Hypothalamus (tissue), 51 donors: ENCODE measurements at places on chromosomes 7 and 10.

- DNase-seq = no peak
Observed at GRCh38 chr10:121734589-121735045, 136.4 kb upstream of the FGFR2 start.

DNA sequence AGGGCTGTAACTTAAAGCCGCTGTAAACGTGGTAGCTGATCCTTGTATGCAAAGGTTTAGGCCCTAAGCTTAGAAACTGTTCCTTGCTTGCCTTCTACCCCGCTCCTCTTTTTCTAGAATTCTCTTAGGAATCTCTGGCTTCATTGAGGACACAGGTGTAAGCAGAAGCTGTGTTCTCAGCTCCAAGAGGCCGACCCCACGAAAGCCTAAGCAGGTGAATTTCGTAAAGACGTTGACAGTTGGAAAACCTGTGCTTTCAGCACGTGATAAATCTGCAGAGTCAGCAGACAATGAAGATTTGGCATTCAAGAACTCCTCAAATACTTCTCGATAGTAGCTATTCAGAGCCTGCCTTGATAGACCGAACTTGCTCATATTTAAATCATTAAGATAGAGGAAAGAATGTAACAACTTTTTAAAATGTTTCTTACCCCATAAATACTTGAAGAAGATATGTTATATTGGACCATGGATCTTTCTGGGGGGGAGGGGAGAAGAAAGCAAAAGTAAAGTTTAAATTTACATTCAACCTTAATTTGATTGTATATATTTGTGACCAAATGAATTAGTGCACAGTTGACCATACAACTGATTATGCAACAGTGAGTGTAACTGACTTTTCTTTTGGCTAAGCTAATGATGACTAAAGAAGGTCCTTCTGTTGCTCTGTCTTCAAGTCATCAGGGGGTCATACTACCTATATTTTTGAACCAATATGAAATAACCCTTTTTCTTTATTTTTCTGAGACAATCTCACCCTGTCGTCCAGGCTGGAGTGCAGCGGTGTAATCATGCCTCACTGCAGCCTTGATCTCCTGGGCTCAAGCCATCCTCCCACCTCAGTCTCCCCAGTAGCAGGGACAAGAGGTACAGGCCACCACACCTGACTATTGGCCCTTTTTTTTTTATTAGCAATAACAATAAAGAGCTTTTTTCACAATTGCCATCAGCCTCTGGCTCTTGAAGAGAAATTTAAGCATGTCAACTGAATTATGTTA lies 1.2 kb upstream of the GDI2 start:
- DNase-seq = no peak

DNA sequence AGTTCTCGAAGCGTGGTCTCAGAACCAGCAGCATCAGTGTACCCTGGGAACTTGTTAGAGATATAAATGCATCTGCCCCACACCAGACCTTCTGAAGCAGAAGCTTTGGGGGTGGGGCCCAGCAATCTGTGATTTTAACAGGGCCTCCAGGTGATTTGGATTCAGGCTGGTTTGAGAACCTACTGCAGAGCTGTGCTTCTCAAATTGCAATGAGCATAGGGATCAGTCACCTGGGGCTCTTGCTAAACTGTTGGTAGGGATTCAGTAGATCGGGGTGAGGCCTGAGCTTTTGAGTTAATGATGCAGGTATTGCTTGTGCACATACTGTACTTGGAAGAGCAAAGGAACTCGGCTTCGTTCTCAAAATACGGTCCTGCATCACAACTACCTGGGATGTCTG lies 243.6 kb upstream of the PODXL start:
- DNase-seq = no peak

- no peak for DNase-seq
Observed at GRCh38 chr7:22109761-22110160, 164.1 kb upstream of the CDCA7L start.

GRCh38 chr7:28903730-28904577 lies 54.2 kb downstream of the TRIL start:
- no peak for DNase-seq

- no peak for DNase-seq
Observed at GRCh38 chr7:93175219-93175618, 27.0 kb upstream of the SAMD9L start.

GRCh38 chr10:91799612-91799975 lies 1.4 kb downstream of the TNKS2 start:
- no peak for DNase-seq

GRCh38 chr10:61749291-61749690 lies 86.6 kb downstream of the CABCOCO1 start:
- no peak for DNase-seq

DNA sequence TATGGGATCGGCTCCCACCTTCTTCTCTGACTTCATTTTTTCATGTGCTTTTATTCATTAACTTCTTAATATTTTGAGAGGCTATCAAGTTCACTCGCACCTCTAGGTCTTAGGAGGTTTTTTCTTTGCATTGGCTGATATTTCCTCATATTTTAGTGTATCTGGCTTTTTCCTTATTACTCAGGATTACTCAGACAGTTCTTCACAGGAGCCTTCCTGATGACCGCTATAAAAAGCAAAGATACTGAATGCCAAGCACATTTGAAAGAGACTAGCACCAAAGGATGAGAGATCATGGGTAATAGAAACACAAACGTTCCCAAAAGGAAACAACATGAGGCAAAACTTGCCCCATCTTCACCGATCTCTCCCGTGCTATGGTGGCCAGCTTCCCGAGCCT lies 409.2 kb upstream of the KLF6 start:
- no peak for DNase-seq

DNA sequence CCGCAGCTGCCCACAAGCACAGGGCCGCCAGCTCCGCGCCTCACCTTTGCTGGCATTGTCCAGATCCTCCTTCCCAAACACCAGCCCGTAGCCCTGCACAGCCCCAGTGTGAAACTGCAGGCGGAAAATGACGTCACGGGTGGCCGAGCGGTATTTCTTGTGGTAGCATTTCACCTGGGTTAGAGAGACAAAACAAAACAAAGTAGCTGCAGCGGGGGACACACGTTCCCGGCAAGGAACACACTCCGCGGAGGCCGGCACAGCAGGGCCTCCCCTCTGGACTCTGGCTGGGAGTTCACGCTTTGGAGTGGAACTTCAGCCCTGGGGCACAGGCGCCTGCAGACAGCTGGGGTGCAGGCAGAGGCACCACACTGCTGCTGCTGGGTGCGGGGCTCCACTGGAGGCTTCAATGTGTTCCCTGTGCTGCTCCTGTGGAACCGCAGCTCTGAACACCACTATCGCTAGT lies 181.1 kb downstream of the TNS3 start:
- no peak for DNase-seq

GRCh38 chr7:135523146-135523545 lies 13.2 kb upstream of the CNOT4 start:
- no peak for DNase-seq

DNA sequence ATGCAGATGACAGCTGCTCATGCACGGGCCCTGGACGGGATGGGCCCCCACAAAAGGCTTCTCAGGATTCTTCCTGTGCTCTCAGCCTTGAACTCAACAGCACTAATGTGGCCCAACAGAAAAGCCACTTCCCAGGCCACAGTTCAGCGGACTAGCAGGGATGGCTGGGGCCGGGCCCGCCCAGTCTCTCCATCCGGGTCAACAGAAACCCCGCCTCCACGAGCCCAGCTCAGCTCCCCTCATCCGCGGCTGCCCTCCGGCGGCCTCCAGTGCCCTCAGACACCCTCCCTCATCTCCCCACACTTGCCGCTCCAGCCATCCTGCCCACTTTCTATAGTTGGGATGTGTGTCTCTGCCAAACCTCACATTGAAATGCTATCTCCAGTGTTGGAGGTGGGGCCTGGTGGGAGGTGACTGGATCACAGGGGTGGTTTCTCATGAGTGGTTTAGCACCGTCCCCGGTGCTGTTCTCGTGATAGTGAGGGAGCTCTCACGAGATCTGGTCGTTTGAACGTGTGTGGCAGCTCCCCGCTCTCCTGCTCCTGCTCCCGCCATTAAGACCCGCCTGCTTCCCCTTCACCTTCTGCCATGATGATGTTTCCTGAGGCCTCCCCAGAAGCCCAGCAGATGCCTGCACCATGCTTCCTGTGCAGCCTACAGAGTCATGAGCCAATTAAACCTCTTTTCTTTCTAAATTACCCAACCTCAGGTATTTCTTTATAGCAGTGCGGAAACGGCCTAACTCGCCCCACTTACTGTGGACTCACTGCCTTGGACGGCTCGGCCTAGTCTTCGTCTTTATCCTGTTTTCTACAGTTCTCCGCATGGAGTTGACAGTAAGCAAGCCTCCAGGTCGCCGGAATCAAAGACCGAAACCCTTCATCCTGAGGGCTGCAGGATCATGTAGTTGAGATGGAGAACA lies 169.9 kb upstream of the RNF32 start:
- DNase-seq = no peak

DNA sequence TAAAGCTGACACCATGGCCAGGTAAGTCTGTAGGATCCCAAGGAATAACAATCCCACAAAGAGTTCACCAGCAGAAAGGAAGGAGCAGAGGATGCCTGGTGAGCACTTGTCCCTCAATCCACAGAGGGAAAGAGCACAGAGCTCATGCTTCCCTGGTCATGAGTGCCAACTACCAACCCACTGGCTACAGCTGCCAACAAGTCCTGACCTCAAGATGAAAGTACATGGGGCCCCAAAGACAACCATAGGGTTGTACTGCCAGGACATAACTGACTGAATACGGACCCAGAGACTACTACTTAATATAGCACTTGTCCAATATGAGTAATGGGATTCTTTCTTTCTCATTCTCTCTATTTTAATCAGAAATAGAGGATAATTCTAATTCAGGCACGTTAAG lies 83.3 kb downstream of the JCAD start:
- DNase-seq = no peak

- no peak for DNase-seq
Observed at GRCh38 chr7:135971366-135971725, 5.8 kb downstream of the MTPN start.

DNA sequence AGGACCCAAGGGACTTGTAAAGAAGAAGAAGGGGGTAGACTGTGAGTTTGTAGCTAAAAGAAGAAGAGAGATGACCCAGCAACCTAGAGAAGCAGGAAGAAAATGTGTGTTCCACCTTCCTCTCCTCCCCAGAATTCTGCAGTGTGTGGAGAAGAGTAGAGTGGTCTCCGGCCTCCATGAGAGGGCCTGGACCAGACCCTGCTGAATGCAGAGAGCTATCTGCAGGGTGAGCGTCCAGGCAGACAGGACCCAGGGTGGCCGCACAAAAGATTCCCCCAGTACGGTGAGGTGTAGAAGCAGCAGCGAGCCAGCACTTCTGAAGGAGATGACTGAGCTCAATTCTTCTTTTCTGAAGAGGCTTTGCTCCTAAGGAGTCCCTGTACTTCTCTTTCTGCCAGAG lies 239.7 kb upstream of the ANKRD30A start:
- no peak for DNase-seq

GRCh38 chr10:3786295-3787015 lies 1.4 kb upstream of the KLF6 start:
- no peak for DNase-seq

DNA sequence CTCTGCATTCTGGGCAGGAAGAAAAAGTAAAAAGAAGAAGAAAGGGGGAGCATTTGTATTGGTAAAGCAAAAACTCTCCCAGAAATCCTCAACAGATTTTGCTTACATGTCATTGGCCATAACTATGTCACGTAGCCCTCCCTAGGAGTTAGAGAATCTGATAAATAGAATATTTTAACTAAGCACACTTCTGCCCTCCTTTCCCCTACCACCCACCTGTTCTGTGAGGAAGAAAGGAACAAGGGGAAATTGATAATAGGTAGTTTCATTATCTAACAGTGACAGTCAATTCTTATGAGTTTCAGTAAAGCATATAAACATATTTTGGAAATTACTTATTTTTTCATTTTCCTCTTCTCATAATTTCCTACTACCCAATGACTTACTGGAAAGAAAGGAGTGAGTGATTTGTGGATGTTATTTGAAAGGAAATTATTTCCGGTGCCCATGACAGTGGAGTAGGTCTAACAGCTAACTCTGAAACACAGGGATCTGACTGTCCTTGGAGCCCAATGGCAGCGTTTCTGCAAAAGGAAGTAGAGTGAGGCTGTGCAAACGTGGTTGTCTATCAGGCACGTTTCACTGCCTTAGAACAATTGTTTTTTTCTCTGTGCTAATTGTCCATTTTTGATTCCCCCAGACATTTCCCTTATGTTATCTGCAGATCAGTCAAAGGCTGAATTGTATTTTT lies 128.6 kb upstream of the MDFIC start:
- DNase-seq = no peak

DNA sequence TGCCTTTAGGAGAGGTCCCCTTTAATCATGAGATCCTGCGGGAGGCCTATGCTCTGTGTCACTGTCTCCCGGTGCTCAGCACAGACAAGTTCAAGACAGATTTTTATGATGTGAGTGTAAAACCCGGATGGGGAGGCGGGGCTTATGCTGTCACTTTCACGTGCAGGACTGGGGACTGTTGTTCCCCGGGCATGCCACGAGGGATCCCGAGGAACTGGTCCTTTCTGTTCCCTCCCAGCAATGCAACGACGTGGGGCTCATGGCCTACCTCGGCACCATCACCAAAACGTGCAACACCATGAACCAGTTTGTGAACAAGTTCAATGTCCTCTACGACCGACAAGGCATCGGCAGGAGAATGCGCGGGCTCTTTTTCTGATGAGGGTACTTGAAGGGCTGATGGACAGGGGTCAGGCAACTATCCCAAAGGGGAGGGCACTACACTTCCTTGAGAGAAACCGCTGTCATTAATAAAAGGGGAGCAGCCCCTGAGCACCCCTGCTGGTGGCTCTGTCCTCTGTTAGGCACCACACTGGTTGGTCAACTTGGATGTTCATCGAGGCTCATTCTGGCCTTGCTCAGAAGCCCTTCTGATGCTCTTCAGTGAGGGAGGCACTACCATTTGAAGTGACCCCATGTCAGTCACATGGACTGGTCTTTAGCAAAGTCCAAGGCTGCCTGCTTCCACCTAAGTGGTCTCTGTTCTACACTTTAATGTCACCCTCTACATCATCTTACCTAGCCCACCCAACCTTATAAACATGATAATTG lies 2.8 kb downstream of the COPS6 start:
- no peak for DNase-seq

DNA sequence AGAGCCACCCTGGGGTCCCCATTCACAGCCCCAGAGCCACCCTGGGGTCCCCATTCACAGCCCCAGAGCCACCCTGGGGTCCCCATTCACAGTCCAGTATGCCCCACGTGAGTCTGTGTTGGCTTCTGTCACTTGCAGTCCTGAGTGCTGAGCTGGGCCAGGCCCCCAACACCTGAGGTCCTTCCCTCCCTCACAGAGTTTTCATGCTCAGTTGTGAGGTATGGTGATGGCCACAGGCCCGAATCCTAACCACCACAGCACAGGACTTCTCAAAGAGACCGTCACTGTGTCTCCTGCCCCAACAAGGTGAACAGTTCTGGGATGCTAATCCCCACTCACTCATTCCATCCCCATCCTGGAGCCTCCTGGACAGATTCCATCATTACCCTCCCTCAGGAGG lies 239.2 kb downstream of the PTPRN2 start:
- no peak for DNase-seq
